ENCODE measurements at places on chromosomes 16 and 17.

- DNase-seq = no peak
These were observed 135.5 kb downstream of the MGAT5B start for GRCh38 chr17:77003699-77004098.

DNA sequence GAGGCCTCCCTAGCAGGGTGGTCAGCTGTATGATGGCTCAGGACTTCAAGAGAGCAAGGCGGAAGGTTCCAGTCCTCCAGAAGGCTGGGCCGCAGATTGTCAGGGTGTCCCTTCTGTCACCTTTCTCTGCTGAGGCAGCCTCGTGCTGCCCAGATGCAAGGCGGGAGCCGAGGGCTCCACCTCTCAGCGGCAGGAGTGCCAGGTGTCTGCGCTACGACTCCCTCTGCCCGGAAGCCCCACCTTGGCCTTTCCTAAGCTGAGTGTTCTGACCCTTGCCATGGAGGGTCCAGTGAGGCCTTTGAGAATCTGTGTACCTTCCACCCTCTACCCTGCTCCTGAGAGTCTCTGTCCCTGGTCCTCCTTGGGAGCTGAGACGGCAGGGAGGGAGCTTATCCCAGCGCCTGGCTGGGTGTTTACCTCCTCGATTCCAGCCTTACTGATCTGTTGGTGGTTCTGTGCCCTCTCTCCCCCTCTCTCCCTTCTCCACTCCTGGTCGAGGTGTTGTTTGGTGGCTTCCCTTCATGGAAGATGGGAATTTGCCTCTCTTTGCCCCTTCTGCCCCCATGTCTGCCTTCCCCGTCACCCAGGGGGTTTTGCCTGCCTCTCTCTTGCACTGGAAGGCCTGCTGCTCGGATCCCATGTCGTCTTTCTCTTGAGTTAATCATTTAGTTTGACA lies 2.2 kb upstream of the ZNF750 start:
- DNase-seq = no peak

DNA sequence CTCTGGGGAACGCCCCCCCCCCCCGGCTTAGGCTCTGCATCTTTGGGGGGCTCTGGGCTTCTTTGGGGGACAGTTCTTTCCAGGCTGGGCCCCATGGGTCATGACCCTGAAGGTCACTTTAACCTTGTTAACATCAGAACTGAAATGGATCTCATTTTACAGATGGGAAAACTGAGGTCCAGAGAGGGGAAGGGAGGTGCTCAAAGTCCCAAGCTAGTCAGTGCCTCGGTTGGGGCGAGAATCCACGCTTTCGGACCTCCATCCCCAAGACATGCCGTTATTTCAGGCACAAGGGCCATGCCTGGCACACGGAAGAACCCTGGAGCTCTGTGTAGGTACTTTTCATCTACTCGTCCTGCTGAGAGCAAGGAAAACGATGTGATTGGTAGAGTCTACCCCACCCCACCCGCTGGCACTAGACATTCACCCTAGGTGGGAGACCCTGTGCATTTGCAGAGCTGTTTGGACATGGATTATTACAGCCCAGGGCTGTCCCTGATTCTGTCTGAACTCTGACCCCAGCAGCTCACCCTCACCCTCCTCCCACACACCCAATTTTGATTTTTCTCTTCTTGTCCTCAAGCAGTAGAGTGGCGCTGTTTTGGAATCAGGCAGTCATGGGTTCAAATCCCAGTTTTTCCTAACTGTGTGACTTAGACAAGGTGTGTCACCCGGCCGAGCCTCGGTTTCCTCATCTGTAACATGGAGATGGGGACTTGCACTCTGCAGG lies 155.1 kb upstream of the CDC42EP4 start:
- DNase-seq = no peak

GRCh38 chr17:39629898-39630297 lies 3.1 kb downstream of the PPP1R1B start:
- DNase-seq = no peak

DNA sequence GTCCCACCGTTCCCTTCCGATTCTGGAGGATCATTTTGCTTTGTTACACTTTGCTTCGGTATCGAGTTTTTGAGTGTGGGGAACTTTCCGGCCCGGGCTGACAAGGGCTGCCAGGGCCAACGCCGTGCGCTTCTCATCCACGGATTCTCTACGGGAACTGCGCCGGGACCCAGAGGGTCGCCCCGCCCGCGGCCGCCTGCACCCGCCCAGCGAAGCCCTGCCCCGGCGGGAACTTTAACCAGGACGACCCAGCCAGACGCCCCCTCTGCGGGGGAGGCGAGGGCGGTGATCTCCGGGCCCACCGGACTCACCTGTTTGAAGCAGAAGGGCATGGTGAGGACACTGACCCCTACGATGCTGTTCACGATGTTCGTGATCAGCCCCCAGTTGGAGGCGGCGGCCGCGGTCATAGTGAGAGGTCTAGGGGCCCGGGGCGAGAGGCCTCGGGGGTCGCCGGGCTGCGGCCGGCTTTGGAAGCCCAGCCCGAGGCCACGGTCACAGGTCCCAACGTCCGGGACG lies 536 bp downstream of the SLC38A10 start:
- DNase-seq = no peak

- DNase-seq = no peak
These were observed 474.8 kb downstream of the SHISA9 start for GRCh38 chr16:13376174-13376573.

GRCh38 chr16:11327277-11328171 lies 17.7 kb upstream of the RMI2 start:
- DNase-seq = no peak

DNA sequence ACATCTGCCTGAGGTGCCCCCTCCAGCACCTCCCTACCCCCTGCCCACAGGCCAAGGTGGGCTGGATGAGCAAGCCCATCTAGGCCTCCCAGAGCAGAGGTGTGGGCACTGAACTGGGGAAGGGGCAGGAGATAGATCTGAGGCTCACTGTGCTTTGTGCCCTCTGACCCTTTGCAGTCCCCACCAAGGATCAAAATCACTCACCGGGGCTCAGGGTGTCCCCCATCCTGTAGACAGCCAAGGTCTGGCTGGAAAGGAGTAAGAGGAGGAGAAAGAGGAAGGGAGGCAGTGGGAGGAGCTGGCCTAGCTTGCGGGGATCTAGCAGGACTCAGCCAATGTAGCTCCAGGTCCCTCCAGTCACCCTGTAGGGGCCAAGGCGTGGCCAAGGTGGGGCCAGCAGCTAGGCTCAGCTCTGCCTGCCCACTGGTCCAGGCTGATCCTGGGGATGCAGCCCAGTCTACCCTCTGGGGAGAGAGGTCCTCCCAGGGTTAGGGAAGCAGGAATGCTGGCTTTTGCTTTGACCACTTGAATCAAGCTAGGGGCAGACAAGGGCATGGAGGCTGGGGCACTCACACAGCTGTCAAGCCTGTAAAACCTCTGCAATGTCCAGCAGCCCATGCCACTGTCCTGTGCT lies 1.8 kb downstream of the SLC12A4 start:
- no peak for DNase-seq

GRCh38 chr16:67428146-67428731 lies 2.7 kb upstream of the HSD11B2 start:
- DNase-seq = peak; percentile 27

DNA sequence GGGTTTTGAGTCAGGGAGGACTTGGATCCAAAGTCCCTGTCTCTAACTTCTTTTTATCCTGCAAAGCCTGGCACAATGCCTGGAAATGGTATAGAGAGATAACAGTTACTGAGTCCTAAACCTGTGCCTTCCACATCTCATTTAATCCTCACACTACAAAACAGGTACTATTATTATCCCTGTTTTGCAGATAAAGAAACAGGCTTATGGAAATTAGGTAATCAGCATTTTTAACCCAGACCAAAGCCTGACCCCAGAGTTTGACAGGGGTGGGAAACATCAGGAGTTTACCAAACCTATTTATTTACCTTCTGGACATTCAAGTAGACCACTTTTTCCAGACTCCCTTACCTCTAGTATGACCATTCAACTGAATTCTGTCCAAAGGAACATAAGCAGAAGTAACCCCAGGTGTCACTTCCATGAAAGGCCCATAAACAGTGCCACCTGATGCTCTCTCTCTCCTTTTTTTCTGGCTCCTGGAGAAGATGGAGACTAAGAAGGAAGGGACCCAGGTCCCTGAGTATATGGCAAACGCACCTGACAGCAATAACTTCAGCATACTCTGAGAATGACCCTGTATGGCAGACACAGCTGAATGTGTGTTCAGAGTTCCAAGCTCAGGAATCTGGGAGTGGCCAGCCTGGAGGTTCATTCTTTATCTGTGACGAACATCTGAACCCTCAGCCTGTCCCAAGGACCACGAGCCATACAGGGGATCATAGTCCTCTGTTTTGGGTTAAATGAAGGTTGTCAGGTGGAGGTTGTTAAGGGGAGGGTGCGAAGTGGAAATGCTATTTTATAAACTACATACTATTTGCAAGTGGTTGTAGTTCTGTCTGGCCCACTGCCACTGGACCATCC lies 62.7 kb downstream of the HLF start:
- no peak for DNase-seq

GRCh38 chr17:28926786-28927185 lies 23.9 kb upstream of the DHRS13 start:
- DNase-seq = no peak

- no peak for DNase-seq
These were observed 6.4 kb upstream of the LGALS3BP start for GRCh38 chr17:78986048-78986648.

DNA sequence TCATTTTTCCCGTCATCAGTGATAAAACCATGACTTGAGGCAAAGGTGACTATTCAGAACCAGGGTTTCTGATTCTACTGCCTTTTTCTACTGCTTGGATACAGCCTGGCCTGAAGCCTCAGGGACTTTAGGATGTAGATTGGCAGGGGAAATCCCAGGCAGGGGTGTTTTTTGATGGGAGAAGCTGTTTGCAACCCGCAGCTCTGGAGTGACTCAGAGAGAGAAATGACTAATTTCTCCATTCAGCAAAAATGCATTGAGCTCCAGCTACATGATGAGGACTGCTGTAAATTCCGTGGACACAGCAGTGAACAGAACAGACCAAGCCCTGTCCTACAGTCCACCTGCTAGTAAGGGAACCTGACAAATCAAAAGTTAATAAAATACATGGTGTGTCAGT lies 560.6 kb downstream of the CDH13 start:
- no peak for DNase-seq

DNA sequence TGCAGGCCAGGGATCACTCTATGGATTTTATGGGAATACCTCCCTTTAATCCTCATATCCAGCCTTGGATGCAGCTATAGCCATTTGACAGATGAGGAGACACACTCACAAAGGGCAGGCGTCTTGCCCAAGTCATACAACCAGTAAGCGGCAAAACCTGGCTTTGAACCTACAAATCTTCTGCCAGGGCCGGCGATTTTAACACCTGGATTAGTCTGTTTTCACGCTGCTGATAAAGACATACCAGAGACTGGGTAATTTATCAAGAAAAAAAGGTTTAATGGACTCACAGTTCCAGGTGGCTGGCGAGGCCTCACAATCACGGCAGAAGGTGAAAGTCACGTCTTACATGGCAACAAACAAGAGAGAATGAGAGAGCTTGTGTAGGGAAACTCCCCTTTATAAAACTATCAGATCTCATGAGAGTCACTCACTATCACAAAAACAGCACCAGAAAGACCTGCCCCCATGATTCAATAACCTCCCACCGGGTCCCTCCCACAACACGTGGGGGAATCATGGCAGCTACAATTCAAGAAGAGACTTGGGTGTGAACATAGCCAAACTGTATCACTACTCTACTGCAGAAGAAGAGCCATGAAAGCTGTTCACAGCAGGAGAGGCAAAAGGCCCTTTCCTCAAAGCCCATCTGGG lies 67.5 kb downstream of the XYLT1 start:
- DNase-seq = no peak

GRCh38 chr17:72945473-72945872 lies 147.0 kb downstream of the SLC39A11 start:
- DNase-seq = no peak

DNA sequence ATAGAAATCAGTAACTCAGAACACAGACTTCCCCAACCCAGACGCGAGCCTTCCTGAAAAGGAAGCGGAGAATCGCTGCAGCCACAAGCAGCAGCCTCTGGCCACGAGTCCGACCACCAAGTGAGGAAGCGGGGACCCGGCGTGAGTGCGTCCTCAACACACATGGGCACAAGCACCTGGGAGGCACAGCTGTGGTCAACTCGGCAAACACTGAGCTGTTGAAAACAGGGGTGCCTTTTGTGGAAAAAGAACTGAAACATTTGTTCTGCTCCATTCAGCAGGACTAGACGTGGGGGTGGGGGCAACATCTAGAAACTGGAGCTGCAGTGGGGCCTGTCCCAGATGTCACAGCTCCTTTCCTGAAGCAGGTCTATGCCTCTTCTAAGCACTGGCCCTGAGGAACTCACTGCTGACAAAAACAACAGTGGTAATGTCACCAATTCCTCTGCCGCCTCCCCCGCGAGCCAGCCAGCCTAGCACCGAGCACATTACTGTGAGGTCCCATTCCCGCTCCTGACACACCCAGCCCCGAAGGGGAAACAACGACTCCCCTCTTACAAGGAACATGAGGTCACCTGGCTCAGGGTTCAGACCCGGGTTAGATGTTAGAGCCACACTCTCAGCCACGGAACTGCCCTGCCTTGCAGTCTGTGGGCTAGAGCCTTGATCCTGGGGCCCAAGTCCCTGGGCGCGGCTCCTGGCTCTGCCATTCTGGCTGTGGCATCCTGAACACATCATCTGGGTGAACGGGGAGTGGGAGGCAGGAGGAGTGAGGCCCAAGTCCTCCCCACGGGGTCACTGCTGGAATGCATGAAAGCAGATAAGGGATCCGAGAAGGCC lies 29.0 kb downstream of the KDM8 start:
- DNase-seq = no peak

DNA sequence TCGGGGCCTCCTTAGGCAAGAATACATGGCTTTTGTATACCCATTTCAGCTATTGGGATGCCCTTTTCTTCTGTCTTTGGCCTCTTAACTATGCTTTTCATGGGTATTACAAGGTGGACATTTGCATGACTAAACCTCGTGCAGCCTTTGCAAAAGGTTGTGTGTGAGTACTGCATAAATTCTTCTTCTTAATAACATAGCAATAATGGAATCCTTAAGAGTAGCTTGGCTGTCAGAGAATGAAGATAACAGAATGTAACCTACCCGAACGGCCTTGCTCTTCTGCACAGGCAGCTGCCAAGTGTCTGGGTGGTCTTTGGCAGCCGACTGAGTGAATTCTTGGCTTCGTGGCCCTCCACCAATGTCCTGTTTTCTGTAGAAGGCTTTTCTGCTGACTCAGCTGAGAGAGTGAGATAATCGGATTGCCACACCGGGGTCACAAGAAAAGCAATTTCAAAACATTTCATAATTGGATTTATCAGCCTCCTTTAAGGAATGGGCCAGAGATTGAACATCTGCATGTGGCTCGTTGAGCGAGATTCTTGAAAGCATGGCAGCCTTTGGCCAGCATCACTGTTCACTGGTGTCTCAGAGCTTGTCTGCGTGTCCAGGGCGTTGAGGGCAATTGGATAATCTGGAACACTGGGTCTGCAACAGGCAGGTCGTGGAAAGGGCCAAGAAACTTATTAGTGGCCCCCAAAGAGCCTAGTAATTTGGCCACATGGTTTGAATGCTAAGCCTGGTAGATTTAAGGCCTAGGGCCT lies 13.4 kb downstream of the IRF8 start:
- no peak for DNase-seq

DNA sequence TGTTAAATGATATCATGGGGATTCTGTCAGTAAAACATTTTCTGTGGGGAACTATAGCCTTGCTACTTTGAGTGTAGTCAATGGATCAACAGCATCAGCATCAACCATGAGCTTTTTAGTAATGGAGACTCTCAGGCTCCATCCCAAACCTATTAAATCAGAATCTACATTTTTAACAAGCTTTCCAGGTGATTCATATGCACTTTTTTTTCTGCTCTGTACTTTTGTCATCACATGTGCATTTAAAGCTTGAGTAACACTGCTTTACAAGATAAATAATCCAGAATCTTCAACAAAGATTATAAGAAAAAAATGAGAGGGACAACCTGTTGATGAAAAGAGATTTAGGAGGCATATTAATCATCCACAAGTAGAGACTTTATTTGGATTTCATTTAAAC lies 23.5 kb downstream of the NUP93 start:
- no peak for DNase-seq

Measured in NCI-H1694 treated with DMSO at 0.1 percent for 48 hours (cell line).